ENCODE measurements at places on chromosomes 12 and 14.
A peak's percentile ranks its signal among the peaks of the same experiment; 100 is the strongest.

DNA sequence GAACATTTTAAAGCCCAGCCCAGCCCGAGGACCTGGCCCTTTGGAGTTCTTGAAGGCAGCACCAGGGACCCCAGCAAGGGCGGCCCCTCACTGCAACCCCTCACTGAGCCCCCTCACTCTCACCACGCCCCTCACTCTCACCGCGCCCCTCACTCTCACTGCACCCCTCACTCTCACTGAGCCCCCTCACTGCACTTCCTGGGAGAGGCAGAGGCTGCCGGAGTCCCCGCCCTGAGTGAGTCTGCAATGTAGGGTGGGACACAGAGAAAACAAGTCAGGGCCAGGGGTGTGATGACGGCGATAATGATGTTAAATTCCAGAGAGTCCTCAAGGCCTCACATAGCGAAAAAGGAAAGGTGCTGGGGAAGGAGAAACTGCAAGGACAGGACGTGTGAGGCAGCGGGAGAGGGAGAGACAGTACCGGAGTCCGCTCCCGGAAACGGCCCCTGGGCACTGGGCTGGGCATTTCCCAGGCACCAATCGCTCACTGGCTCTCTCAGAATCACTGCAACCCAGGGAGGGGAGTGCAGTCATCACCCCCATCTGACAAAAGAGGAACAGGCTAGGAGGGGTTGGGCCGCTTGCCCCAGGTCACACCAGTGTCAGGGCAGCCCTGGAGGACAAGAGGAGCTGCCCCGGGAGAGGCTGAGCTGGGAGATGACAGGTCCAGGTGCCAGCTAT lies 24.9 kb downstream of the CCDC88C start:
- no peak for DNase-seq

DNA sequence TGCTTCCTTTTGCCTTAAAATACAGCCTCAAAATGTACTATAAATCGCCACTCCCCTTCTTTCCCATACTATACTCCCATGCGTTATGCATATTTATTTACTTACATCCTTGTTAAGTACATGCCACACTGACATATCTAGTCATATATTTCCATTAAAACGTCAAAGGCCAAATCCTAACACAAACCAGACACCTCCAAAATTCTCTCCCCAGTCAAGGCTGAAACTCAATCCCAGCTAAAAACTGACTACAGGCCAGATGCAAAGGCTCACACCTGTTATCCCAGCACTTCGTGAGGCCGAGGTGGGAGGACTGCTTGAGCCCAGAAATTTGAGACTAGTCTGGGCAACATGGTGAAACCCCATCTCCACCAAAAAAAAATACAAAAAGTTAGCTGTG lies 5.7 kb upstream of the CAND1 start:
- DNase-seq, result no peak

GRCh38 chr14:49545716-49546115 lies 40.5 kb downstream of the RPS29 start:
- no peak for DNase-seq

GRCh38 chr14:54652188-54652587 lies 85.3 kb downstream of the SAMD4A start:
- DNase-seq, result no peak

DNA sequence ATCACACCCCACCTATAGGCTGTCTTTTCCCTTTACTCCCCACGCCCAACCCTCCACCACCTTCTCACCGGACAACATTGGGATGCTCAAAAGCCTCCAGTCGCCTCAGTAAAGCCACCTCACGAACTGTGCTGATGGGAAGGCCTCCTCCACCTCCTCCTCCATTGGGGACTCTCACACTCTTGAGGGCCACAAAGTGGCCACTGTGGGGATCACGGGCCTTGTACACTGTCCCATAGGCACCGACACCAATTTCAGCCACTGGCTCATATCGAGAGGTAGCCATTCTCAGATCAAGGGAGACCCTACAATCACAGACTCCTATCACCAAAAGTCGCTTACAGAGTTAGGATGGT lies 700 bp downstream of the CDK4 start:
- DNase-seq, result no peak

DNA sequence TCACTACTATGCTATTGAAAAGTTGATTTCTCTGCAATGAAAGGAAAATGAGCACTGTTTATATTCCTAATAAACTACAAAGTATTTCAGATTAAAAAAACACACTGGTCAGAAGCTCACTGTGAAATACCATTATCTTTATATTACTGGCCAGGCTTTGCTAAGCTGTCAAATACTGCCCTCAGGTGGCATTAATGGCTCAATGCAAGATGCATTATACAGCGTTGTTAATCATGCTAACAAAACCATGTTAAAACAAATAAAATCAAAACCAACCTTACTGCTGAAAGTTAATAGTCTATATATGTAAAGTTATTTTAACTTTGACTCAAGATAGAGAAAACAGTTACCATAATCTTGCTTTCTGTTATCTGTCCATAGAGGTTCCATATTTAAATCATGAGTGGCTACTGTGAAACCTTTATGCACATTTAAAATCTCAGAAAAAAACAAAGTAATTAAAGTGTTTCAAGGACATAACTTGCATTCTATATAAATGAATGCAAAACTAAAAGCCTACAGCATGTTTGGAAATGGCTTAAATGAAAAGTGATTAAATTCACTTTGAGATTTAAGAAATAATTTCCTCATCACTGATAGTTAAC lies 121.7 kb downstream of the RALGAPA1 start:
- DNase-seq, result no peak

- DNase-seq, result no peak
Measured at GRCh38 chr12:72368719-72369422, 96.7 kb downstream of the TRHDE start.

DNA sequence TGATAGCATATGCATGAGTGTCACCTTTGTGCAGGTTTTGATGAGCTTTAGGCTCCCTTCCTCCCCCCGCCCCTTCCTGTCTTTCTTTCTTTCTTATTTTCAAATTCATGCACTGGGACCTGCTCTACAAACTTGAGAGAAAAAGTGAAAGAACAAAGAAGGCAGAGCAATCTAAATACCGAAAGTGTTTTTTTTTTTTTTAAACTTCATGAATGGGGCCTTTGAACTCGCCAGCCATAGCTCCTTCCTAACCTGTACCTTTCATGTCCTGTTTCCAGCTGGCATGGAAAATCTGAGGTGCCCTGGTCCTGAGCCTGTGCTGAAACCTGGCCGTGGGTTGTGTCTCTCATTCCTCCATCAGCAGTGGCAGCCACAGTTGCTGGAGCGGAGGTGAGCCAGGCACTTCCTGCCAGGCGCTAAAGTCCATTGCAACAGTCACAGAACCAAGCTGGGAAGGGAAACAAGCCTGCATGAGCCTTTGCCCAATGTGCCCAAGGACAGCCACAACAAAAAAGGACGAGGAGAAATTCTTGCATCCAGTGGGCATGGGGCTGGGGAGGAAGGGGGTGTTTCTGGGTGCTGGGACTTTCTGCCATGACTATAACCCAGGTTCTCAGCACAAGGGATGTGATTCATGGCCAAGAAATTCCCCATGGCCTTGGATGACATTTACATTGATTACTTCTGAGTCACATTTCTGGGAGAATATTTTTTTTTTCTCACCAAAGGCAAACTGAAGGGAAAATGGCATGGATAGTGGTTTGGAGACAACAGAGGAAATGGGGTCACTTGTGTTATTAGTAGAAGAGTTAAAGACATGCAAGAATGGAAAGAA lies 102.7 kb downstream of the TMEM30B start:
- DNase-seq, result peak; percentile 6

GRCh38 chr12:112590281-112590680 lies 171.5 kb downstream of the PTPN11 start:
- no peak for DNase-seq

DNA sequence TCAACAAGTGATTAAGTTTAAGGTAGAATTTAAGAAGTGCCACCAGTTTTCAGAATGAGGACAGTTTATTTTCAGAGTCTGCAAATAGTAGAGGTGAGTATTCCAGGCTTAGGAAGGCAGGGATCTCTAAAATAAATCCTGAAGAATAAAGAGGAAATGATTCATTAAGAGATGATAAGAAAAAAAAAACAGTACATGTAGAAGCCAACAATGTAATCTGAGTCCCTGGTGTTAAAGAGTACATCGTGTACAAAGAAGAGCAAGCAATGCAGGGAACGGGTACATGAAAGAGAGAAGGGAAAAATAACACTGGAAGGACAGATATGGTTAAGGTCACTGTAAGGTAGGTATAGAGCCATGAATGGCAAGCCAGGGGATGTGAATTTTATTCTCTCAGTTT lies 95.2 kb upstream of the FOXG1 start:
- no peak for DNase-seq

- no peak for DNase-seq
Measured at GRCh38 chr14:65349100-65349499, 63.4 kb upstream of the FUT8 start.

GRCh38 chr14:91925001-91925726 lies 22.3 kb downstream of the FBLN5 start:
- DNase-seq, result no peak

GRCh38 chr12:121992059-121992879 lies 29.4 kb upstream of the BCL7A start:
- DNase-seq, result peak; percentile 37

DNA sequence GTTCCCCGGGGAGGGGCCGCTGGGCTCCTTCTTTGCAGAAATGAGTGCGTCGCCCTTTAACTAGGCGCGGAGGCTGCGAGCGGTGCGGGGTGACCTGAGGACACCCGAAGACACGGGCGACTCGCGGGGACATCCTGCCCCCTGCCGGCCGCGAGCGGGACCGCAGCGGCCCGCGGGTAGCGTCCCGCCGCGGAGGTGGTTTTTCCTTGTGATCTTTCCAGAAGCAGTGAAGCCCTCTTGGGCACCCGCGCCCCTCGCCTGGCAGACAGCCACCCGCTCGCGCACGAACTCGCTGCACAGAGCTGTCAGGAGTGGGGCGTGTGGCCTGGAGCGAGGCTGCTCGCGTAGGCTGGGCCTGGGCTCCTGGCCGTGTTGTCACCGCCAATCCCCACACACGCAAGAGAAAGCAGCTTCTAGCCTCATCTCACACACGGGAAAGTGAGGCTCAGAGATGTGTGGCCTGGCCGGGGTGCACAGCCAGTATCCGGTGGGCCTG lies 67.2 kb downstream of the DIO3 start:
- DNase-seq, result peak; percentile 63

DNA sequence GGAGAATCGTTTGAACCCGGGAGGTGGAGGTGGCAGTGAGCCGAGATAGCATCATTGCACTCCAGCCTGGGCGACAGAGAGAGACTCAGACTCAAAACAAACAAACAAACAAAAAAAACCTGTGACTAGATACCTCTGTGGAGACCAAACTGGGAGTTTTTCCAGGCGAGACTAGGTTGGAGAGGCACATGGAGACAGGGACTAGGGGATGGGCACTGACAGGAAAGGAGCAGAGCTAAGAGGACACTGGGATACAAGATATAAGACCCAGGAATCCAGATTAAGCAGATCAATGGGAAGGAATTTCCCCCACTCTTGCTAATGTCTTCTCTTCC lies 4.7 kb upstream of the ITGA5 start:
- DNase-seq, result no peak

GRCh38 chr12:47768323-47768811 lies 4.7 kb upstream of the SLC48A1 start:
- DNase-seq, result no peak

- DNase-seq, result no peak
Measured at GRCh38 chr14:101855958-101856357, 94.4 kb downstream of the PPP2R5C start.

DNA sequence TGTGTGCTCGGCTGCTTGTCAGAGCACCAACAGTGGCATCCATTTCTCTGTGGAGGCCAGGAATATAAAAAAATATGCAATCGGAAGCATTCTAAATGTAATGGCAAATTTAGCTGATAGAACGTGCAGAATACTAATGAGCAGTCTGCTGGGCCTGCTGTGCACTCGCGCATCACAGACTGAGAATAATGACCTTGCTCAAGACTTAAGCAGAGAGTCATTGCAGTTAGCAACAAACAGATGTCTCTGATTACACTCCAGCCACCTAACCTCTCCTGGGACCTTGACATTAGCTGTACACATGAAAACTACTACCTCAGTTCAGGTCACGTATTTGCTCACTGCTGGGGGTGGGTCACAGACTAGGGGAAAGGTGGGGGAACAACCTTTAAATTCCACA lies 269.2 kb upstream of the DAAM1 start:
- no peak for DNase-seq

- DNase-seq, result no peak
Measured at GRCh38 chr12:12099102-12099501, 28.4 kb downstream of the BCL2L14 start.

GRCh38 chr12:63079791-63080502 lies 71.1 kb downstream of the AVPR1A start:
- no peak for DNase-seq

DNA sequence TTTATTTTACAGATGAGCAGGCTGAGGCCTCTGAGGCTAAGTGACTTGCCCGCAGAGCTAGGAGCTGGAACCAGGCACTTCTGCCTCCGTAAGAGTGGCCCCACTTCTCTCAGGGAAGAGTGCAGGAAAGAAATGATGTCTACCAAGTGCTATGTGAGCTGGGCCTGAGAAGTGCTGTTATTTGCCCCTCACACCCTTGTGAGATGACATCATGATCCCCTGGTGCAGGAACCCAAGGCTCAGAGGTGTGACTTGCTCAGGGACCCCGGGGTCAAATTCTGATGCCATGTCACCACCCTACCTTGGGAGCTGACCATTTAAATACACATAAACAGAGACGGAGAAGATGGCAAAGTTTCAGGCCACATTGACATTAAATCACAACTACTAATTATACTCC lies 63.7 kb upstream of the DDX11 start:
- DNase-seq, result no peak

- DNase-seq, result no peak
Measured at GRCh38 chr12:1833596-1834028, 13.2 kb downstream of the LRTM2 start.

DNA sequence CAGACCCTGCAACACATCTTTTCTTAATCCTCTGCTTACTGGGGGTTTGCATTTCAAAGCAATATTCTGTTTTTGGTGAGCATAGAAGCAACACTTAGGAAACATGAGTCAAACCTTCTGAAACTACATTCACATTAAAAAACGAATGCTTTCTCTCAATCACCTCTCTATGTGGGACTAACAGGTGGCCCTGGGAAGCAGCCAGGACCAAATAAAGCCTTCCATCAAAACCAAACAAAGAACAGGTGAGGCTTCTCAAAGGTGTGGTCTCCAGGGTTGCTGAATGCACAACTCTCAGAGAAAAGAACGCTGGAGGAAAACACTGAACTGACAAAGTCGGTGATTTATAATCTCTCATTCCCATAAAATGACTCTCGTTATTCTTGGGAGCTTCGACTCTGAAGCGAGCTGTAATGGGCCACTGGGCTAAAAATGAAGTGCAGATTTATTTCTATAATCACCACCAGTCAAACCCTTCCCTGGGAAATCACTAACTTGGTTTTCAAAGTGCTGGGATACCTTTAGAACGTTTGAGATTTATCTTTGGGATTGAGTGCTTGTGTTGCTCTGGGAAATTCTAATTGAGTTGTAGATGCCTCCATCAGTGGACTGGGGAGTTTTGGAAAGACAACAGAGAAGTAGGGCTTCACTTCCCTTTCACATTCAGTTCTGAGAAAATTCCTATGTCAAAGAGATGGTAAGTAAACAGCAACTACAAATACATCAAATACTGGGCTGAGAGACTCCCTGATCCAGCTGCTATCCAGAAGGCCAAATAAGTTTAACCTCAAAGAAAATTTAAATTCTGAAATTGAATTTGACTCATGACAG lies 262.0 kb upstream of the TMPO start:
- DNase-seq, result no peak
